ENCODE measurements at places on chromosomes 7 and 10.
A peak's percentile ranks its signal among the peaks of the same experiment; 100 is the strongest.

- no peak for DNase-seq
These were observed 27.8 kb upstream of the ITGB8 start for GRCh38 chr7:20302891-20303290.

- no peak for DNase-seq
These were observed 75.3 kb downstream of the GAD2 start for GRCh38 chr10:26291721-26292480.

- no peak for DNase-seq
These were observed 125.7 kb downstream of the OAT start for GRCh38 chr10:124292911-124293615.

DNA sequence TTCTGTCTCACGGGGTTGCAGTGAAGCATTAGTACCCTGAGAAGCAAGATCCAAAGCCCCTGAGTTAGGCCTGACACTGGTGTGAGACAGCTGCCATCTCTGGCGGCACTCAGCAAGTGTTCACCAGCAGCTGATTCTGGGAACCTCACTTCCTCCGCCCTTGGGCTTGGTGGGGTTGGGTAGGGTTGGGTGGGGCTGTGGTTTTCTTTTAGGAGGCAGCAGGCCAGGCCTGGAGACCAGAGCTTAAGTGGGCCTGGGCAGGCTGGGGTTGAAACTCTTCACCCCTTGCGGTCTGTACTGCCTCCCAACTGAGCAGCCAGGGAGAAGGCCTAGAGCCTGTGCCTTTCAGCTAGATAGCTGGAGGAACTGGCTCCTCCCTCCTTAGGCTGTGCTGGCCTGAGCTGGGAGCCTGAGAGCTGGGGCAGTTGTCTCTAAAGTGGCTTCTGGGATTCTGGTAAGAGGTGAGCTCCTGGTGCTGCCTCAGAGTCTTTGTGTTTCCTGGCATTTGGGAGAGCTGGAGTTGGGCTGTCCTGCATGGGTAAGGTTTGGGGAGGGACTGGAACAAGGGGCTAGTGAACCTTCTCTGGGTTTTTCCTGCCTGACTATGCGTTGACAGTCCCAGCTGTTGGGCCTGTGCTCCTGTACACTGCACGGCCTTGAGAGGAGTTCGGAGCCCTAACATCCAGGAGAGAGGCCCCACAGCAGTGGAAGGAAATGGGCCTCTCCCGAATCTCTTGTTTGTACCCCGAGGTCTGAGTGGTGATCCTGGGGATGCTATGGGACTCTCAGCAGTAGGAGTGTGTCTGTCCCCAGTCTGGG is 5.1 kb downstream of the TSPAN14 start:
- DNase-seq = peak; percentile 83

DNA sequence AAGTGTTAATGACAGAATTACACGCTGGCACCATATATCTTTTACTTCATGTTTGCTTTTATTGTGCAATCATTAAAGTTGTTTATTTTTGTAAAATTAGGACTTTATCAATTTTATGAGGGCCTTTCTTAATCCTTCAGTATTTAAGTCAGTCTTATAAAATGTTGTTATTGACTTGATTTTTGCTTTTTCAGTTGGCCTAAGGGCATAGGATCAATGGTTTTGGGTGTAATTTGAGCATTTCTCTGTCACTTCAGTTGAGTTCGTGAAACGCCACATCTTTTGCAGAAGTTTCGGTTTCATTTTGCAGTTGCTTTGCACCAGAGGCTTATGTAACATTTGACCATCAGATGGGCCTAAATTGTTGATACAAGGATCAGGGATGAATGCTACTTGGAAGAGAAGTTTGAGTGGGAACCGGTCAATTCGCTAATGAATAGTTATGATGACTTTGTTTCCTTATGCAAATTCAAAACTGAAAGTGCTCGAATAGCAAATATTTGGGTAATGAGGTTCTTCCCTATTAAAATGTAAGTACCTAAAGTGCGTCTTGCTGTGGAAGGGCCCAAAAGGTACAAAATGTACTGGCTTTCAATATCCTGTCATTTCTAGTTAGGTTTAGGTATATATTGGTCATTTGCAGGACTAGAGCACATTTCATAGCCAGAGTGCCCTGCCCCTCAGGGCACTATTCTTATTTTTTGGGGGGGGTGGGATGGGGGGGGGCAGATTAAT is 340.9 kb downstream of the LRMDA start:
- DNase-seq = no peak

- DNase-seq = no peak
These were observed 706.9 kb upstream of the GHITM start for GRCh38 chr10:83432261-83433045.

DNA sequence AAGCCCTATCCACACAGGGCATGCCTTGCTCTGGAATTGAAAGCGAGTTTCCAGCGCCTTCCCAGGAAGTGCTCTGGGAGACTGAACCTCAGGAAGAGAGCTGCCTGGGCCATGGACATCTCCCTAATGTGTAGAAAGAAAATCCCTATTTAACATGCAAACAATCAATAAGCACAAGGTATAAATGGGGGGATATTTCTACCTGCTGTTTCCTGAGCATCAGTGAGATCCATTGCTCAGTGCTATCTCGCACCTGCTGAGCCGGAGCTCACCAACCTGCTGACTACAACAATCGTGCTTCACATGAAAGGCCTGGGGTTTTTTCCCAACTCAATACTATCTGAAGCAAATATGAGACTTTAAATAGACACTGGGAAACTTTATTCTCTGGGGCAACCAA is 584.0 kb downstream of the GLRX3 start:
- no peak for DNase-seq

DNA sequence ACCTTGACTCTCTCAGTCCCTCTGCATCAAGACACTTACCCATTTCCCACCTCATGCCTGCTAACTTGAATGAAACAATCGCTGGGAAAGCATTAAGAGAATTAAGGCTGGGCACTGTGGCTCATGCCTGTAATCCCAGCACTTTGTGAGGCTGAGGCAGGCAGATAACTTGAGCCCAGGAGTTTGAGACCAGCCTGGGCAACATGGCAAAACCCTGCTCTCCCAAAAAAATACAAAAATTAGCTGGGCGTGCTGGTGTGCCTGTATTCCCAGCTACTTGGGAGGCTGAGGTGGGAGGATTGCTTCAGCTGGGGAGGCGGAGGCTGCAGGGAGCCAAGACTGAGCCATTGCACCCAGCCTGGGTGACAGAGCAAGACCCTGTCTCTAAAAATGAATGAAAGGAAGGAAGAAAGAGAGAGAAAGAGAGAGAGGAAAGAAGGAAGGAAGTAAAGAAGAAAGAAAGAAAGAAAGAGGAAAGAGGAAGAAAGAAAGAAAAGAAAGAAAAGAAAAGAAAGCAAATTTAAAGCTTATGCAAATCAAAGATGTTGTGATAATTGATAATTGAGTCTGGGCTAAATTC is 646 bp downstream of the SERPINE1 start:
- DNase-seq = no peak

GRCh38 chr10:73797324-73798025 is 12.1 kb downstream of the ZSWIM8 start:
- no peak for DNase-seq

GRCh38 chr7:66921396-66921917 is 432 bp downstream of the TMEM248 start:
- DNase-seq = peak; percentile 39

DNA sequence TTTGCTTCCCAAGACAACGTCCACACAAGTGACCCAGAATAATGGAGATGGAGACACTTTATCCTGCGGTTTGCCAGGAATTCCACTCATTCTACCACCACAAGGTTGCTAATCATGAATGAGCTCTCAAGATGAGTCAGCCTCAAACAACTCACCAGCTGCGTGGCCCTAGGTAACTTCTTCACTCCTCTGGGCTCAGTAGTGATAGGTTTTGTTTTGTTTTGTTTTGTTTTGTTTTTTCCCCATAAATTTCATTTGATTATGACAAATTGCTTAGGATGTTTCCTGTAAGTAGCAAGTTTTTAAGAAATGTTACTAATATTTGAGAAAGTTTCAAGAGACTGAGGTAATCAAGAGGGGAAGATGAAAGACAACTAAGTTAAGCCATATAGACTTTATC is 286.8 kb downstream of the PARD3 start:
- no peak for DNase-seq

DNA sequence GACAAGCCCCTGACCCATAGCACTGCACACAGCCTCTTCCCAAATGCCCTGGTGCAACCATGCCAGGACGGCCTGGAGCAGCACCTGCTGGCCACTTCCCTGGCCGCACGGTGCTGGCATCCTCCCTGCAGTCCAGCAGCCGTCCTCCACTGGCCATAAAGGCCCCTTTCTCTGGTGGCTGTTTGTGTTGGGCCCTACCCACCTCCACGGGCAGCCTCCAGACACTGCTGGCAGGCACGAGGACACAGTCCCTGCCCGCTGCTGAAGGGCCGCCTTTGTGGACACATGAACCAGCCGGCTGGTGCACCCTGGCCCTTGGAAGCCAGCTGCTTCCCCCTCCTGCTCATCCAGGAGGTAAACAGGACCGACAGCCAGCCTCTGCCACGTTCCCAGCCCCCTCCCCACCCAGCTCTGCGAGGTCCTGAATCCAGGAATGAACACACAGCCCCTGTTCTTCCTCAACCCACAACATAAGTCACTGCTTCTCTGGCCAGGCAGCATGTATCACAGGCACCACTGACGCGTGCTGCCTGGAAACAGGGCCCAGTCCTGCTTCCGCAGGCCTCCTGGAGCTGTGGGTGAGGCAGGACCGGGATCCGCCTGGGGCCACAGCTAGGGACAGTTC is 43.8 kb downstream of the SPOCK2 start:
- no peak for DNase-seq

DNA sequence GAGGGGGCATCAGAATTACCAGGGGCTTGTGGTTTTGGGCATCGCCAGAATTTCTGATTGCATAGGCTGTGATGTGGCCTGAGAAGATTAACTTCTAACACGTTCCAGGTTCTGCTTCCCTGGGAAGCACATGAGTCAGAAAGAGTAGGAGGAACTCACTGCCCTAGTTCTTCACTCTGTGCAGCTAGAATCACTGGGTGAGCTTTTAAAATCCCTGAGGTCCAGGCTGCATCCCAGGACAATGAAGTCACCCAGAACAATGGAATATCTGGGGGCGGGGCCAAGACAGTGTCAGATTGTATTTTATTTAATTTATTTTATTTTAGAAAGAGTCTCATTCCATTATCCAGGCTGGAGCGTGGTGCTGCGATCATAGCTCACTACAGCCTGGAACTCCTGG is 636.5 kb downstream of the CALN1 start:
- DNase-seq = no peak

DNA sequence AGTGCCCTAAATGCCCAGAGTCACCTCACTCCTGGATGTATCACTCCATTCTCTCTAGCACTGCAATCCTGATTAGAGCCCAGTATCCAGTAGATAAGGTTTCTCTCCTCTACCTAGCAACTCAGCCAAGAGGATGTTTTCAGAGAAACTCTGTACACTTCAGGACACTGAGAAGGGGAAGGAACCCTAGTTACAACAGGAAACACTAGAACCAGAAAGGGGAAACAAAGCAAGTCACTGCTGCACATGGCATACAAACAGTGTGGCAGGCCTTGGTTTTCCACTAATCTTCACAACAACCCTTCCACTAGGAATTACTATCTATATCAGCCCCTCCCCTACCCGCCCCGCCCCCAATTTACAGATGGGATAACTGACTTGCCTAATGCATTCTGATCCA is 1.6 kb downstream of the FAM204A start:
- no peak for DNase-seq

GRCh38 chr10:89954061-89954460 is 252.7 kb downstream of the KIF20B start:
- DNase-seq = no peak

DNA sequence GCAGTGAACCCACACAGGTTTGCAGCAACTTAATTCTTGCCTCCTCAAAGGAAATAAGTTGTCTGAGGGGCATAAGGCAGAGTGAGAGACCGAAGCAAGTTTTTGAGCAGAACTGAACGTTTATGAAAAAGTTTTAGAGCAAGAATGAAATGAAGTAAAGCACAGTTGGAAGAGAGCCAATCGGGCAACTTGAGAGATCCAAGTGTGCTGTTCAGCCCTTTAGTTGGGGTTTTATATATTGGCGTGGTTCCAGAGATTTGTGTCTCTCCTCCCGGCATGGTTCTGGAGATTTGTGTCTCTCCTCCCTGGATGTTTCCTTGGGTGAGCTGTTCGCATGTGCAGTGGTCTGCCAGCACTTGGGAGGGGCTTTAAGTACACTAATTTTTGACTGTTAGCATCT is 141.4 kb upstream of the DGKB start:
- DNase-seq = no peak

DNA sequence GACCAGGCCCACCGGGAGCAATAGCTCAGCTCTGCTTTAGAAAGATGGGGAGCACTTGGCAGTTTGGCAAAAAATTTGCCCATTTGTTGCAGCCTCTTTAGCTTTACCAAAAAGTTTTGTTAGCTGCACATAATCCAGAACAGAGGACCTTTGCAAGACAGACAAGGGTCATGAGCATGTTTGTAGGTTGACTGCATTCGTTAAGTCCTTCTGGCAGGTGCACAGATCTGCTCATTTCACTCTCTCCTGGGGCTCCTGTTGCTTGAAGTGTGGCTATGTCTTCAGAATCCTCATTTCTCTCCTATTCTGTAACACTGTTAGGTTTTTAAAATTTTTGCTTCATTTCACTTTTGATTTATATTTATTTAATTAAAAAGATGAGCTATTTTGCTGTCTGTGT is 96.8 kb downstream of the MYOF start:
- DNase-seq = no peak

GRCh38 chr10:103814105-103814504 is 41.3 kb downstream of the SH3PXD2A start:
- no peak for DNase-seq

DNA sequence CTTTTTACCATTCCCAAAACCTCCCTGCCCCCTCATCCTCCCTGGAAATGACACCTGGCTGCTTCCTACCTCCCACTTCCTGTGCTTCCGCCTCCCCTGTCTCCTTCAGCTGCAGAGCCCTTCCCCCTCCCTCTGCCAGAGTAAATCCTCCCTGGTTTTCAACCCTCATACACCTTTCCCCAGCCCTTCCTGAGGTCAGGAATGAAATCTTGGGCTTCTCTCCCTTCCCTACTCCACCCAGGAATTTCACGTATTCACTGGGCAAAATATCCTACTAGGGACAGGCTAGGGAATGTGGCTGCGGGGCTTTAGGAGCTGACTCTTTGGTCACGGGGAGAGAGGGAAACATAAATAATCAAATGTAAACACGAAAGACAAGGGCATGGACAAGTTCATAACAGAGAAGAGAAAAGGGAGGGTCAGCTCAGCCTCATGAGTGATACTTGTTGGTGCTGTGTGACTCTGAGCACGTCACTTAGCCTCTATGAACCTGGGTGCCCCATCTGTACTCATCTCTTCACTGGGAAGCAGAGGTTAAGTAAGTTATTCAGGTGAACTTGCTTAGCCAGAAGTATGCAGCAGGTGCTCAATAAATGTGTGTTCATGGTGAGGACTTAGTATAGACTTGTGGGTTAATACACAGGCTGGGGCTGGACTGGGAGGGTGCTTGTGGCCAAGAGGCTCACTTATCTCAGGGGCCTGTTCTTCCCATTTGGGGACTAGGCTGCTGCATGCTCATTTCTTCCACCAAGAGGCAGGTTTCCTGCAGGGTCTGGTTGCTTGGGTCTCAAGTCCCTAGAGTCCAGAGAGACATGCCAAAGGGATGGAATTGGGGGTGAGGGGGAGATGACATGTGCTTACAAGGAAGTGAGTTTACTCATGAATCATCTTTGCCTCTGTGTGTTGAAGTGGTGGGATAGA is 10.0 kb upstream of the DUSP5 start:
- no peak for DNase-seq
